ENCODE measurements at places on chromosomes 1 and 21.

GRCh38 chr1:97826820-97827219 lies 94.0 kb downstream of the DPYD start:
- DNase-seq = no peak

DNA sequence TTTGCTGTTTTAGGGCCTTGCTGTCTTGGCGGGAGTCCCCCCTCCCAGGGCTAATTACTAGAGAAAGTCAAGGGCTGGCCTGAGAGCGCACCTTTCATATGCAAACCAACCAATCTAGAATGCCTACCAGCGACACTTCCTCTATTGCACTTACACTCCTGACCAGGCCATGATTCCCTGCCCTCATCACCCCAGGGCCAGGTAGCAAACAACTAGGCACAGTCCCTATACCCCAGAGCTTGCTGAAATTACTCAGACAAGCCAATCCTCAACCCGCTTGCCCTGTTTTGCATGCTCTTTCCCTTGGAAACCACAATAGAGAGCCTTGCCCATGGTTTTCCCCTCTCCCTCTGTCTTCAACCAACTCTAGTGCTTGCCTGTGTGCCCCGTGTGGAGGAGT lies 70.3 kb downstream of the URB2 start:
- DNase-seq = no peak

DNA sequence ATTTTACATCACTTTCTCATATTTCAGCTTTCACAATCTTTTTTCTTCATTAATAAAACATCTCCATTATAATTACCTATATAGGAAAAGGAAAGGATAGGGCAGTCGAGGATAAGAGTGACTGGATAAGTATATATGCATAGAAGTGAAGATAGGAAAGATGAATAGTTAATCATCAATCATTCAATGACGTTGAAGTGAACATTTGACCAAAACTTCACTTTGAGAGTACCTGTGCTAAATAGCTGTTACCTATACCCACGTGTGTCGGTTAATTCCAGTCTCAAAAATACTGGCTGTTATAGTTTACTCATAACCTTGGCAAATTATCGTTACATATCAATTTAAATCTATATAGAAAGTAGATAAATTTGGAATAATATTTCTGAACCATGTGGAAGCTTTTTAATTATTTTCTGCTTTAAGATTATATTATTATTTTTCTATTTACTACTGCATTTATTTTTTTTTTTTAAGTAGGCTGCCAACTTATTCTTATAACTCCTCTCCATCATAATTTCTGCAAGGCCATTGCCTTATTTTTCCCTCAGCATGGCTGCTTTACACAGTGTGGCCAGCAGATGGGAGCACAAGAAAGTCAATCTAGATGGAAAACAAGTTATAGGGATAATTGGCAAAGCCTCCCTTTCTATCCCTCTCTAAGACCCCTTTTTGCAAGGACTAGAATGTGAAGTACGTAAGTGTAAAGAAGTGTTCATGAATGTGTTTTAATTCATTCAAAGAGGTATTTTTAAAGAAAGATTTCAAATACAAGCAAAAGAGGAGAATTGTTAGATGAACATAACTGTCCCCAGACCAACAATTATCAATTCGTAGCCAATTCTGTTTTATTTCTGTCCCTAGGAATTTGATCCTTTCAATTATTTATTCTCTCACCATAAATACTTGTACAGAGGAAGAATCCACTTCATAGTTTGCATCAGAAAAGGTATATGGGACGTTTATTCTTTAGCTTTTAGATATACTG lies 290.4 kb downstream of the KCNT2 start:
- DNase-seq = no peak

DNA sequence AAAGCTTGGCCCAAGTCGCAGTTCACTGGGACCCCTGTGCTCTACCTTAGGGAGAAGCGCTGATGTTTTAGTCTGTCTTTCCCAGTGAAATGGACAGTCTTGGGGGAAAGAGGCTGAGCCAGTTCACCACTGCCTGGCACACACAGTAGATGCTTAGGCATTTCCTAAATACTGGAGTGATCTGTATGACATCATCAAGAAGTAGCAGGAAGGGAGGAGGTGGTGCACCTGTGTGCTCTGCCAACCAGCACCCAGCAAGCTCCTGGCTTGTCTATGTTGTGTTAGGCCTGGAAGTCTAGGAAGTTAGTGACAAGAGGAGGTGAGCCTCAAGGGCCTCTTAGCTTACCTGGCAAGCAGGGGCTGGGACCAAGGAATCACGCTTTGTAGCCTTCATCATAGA lies 158.2 kb upstream of the NFIA start:
- DNase-seq = no peak

DNA sequence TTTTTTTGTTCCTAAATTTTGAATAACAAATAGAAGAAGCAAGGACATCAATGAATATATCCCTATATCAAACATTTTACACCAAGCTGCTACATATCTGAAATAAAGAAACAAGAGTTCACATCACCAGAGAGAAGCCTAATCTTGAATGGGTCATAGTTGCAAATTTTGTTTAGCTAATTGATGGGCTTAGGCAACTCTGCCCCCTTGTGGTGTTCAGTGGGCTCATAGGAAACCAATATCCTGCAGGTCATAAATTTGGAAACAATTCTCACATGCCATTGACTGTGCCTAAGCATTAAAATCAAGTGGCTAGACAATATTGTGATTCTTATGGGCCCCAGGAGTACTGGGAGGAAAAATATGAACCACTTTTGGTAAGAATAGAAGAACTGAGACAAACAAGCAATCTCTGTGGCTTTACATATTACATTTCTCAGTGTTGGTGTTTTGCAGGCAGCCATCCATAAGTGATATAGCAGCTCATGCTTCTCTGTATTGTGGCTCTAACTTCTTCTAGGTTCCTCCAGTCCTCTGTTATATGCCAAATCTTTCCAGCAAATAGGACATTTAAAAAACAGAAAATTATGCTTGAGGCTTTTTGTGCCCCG lies 1262.8 kb upstream of the PRMT6 start:
- no peak for DNase-seq

DNA sequence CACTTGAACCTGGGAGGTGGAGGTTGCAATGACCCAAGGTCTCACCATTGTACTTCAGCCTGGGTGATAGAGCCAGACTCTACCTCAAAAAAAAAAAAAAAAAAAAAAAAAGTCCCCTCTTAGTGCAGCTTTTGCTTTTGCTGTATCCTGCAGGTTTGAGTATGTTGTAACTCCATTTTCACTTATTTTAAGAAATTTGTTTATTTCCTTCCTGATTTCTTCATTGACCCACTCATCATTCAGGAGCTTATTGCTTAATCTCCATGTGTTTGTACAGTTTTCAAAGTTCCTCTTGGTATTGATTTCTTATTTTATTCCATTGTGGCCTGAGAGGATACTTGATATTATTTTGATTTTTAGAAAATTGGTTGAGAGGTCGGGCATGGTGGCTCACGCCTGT lies 50.9 kb upstream of the AK4 start:
- no peak for DNase-seq

GRCh38 chr21:45699966-45700365 lies 56.4 kb downstream of the PCBP3 start:
- DNase-seq = no peak

GRCh38 chr1:44239961-44240371 lies 26.7 kb downstream of the DMAP1 start:
- DNase-seq = no peak

DNA sequence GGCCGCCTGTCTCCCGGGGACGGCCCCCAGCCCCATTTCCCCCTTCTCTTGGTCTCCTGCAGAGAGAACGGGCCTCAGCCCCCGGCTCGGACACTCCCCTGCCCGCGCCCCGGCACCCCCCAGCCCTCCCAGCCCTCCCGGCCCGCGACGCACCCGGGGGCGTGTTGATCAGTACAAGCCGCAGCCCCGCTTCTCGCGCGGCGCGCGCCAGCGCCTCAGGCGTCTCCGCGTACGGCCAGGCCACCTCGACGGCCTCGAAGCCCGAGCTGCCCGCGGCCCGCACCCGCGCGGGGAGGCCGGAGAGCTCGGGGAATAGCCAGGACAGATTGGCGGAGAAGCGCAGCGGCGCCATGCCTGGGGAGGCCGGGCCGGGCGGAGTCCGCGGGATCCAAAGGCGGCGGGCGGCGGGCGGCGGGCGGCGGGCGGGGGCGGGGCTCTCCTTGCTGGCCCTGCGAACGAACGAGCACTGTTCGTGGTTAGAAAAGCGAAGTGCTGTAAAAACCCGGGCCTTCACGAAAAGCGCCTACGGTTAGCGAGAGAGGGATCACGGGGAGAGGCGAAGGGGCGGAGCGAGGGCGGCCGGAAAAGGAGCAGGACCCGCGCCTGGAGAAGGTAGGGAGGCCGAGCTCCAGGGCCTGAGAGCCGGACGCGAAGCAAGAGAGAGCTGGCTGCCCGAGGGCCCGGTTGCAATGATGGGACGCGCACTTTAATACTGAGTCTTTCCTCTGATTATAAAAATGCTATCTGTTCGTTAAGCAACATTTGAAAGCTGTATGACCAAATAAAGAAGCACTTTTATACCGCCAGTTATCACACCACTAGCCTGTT lies at the start of gene HYI:
Gene HYI (minus strand): TSS at position 490 of the 828 bp plus-strand sequence. CDS start 138 bp downstream, at position 352.
- peak; percentile 58 for DNase-seq

DNA sequence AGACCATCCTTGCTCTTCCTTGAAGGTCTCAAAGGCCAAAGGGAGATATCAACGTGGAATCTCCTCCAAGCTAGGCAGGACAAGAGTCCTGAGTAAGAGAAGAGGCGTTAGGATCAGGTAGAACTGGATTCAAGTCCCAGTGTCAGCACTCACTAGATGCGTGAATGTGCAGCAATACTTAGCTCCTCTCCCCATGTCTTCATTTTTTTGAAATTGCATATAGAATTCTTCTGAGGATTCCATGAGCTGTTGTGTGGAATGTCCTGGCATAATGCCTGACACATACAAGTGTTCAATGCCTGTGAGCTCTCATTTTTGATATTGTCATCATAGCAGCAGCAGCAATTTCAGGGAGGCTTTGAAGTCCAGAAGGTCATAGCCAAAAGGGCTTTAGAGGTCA lies 333.2 kb downstream of the KCNH1 start:
- DNase-seq = no peak

- no peak for DNase-seq
Observed at GRCh38 chr21:41119901-41120300, 48.1 kb upstream of the BACE2 start.

GRCh38 chr1:160580221-160580812 lies 1.0 kb upstream of the CD84 start:
- DNase-seq = no peak

- no peak for DNase-seq
Observed at GRCh38 chr1:58032611-58033073, 513.9 kb downstream of the OMA1 start.

All from activated effector memory CD4-positive, alpha-beta T cell treated with Interleukin-2 at 50 U/mL for 16 hours (primary cell).